Neural crest cell (in vitro differentiated cells): ENCODE measurements at places on chromosomes 7 and 10. TPM values are rescaled to one million over a fixed set of nuclear protein-coding genes. Genes with fewer than 3 reads are reported as not detected.

DNA sequence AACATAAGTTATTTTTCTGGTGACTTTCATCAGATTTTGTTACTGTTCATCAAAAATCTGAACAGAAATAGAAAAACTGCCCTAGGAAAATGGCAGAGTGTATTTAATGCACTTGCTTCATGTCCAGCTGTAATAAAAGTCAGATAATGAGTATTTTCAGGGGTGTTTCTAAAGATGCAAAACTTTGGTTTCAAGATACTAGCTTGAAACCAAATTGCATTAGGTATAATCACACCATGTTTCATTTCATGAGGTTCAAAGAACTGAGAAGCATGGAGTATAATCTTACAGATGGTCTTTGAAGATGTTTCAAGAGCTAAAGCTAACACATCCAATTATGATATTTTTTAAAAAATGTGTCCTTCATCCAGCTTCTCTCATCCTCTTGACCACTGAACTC lies 128.9 kb downstream of the NRCAM start:
- H3K27me3 ChIP-seq = no peaks in the 10 kb centered on the region
- no peak for DNase-seq
- no peaks in the 10 kb centered on the region for H3K36me3 ChIP-seq
- peaks cover 80% of the 10 kb centered on the region for H3K4me1 ChIP-seq
- H3K27ac ChIP-seq = peak overlapping the region; percentile 36

DNA sequence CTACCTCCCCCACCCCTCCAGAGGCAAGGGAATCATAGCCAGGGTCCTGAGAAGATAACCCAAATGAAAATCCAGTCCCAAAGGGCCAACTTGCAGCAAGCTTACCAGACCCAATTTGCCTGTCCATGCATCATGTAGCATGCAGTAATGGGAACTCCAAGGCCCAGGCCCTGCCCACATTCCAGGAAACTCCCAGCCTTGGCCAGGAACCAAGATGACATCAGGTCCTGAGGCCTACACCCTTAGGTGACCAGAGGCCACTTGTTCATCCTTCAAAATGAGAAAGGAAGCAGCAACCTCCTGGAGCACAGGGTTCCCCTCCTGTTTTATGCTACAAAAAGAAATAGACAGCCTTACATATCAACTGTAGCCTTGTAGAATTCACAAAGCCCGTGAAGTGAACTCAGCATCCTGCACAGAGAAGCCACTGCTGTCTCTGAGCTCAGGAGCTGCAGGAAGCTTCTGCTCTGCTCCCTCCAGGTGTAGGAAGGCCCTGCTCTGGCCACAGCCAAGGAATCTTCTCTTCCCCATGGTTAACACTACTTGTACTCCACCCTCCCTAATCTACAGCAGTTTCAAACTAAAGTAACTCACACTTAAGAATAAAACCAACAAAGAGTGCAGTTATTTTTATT lies 30.3 kb upstream of the GRB10 start:
- H3K4me1 ChIP-seq = no peaks in the 10 kb centered on the region
- H3K36me3 ChIP-seq = no peaks in the 10 kb centered on the region
- DNase-seq = no peak
- H3K4me3 ChIP-seq = no peak overlapping the region
- H3K27ac ChIP-seq = no peak overlapping the region
- H3K27me3 ChIP-seq = no peaks in the 10 kb centered on the region

- H3K27ac ChIP-seq = no peak overlapping the region
- no peak overlapping the region for H3K4me3 ChIP-seq
- H3K4me1 ChIP-seq = peaks cover 9% of the 10 kb centered on the region
Measured at GRCh38 chr10:110813743-110814472, 57.8 kb upstream of the PDCD4 start.

DNA sequence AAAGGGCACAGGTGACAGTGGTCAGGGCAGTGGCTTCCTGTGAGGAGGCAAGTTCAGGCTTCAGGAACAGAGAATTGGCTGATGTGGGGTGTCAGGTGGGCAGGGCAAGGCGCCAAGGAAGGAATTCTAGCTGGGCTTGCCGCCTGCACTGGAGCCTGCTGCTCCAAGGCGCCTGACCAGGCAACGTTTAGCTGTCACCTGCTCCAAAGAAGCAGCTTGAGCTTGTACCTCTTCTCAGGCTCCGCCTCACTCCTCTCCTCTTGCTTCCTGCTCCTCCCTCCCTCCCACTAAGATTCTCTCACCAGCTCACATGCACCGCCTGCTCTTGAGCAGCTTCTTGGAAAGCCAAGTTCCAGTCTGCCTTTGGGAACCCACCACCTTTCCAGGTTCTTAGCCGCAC lies 187.4 kb upstream of the GRB10 start:
- H3K36me3 ChIP-seq = peaks cover 7% of the 10 kb centered on the region
- no peak overlapping the region for H3K4me3 ChIP-seq
- DNase-seq = no peak
- H3K27ac ChIP-seq = no peak overlapping the region
- no peaks in the 10 kb centered on the region for H3K4me1 ChIP-seq

The OR2A42 gene
- total RNA-seq = 0.14 TPM in 1 of 2 replicates, not detected in the other
